Mucosa of gallbladder (tissue), 1 donor: ENCODE measurements at places on chromosomes 5 and 9. TPM values are rescaled to one million over a fixed set of nuclear protein-coding genes. Genes with fewer than 3 reads are reported as not detected.

DNA sequence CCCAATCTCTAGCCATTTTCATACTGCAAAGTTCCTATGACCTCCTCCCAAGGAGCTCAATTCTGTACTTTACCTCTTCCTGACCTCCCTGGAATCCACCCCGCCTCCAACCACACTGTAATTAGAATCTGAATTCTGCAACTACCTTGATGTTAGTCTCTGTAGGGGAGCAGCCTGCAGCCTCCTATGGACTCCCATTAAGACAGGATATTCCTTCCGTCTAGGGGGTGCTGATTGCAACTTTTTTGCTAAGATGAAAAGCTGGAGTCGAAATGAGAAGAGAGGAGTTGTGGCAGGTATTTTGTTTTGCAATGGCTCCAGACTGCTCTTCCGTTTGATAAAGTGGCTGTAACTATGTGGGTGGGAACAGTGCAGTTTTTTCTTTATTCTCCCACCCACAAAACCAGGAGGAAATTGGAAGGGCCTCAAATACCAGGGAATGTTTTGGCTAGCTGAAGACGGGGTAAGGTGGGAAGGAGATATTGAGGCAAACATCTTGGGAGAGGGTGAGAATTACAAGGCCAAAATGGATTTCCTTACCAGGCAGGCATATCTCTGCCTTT, 23.8 kb downstream of the ANXA2R start:
- DNase-seq, result no peak

- no peak for DNase-seq
These were observed 154.8 kb downstream of the FBXL7 start for GRCh38 chr5:15654779-15655178.

UNC13B gene
- total RNA-seq, result 59.1 TPM

- no peak for DNase-seq
These were observed 123.6 kb downstream of the IRX2 start for GRCh38 chr5:2627867-2628266.

PCDHA1 gene
- 0.06 TPM for total RNA-seq

PCDHB7 gene
- total RNA-seq, result 2.1 TPM

DNA sequence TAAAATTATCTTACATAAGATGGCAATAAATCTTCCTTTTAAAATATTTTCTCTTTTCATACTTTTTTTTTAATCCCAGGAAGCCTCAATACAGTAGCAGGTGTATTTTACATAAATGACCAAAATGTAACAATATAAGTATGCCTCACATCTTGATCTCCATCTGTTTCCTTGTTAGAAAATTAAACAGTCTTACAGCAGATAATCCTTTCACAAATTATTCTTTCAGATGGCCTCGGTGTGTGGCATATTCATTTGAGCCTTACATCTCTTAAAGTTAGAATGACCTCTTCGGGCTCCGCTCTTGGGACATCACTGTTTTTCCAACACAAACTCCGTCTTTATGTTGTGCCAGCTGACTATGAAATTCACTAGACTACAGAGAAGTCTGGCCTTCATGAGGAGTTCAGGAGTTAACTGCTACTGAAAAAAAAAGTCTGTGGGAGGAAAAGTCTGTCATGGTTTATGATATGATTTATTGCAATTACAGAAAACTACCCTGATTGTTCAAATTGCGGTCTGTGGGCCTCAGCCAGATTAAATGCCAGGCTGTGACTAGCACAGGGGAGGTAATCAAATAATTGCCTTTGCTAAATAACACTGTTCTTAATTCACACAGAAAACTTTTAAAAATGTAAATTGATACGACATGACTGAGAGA, 292.9 kb upstream of the PUM3 start:
- DNase-seq, result no peak

DNA sequence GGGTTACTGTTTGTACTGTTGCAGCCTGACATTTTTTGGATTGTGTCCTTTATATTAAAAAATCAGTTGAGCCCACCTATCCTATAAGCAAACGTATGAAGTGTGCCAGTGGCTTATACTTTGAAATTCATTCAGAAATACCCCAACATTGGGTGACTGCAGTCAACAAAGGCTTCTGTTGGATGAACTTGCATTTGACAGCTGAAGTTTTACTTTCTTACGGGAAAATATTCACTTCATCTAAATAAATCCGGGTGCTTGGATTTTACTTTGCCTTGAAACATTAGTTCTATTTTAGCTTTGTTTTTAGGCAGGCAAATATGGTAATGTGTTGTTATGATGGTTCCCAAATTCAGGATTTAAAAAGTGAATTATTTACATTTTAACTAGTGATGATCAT, 21.7 kb downstream of the EXOSC2 start:
- no peak for DNase-seq

DPYSL3 gene
- total RNA-seq, result 94.6 TPM

GRCh38 chr9:33795819-33796218, 458 bp downstream of the PRSS3 start:
- DNase-seq, result no peak

GRCh38 chr5:103464835-103465484, 97.6 kb downstream of the NUDT12 start:
- DNase-seq, result no peak

MELK gene
- 2.0 TPM for total RNA-seq

DNA sequence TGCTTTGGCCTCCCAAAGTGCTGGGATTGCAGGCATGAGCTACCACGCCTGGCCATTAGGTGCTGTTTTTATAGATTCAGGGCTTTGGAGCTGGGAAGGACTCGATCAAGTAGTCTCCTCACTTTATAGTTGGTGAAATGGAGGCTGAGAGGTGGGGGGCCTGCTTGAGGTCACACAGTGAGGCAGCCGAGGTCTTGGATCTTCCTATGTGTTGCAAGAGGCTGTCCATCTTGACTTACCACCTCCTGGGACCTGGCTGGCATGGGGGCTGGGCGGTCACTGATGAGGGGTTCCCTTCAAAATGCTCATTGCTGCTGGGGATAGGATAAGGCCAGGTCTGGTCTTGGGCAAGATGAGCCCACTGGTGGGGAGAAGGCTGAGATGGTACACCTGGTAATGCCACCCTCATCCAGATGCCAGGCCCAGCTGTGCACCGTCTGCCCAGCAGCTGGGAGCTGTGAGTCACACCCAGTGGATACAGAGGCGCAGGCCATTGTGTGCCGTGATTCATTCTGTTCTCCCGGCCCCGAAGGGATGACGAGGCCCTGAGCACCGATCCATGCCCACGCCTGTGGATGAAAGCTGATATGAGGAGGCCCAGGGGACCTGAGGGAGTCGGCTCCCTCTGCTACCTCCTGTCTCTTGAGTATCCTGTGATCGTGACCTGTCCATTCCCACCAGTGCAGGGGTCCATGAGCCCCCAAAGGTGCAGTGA, 10.5 kb upstream of the NDST1 start:
- DNase-seq, result peak; percentile 60

PHF24 gene
- 0.29 TPM for total RNA-seq

DNA sequence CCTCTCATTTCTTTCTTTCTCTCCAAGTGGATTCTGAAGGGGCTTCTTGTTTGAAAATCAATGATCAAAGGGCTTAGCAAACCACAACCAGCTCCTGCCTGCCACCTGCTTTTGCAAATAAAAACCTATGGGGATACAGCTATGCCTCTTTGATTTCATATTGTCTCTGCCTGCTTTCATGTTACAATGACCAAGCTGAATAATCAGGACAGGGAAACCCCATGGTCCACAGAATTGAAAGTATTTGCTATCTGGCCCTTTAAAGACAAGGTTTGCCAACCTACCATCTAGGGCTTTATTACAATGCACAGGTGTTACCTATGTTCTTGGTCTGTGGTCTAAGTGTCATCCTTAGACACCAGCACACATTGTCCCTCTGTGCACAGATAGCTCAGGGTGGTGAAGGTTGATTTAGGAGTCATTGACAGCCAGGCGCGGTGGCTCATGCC, 28.8 kb upstream of the PLIN2 start:
- no peak for DNase-seq

DNA sequence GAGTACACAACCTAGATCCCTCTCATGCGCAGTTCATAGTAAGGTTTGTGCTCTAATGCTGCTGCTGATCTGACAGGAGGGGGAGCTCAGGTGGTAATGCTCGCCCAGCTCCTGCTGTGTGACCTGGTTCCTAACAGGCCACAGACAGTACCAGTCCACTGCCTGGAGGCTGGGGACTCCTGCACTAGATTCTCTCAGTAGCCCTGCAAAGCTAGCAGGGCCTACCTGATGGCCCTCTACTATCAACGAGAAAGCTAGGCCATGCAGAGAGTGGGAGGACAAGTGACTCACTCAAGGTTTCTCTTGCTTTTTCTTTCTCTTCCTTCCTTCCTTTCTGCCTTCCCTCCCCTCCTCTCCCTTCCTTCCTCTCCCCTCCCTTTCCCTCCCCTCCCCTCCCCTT, 55.1 kb upstream of the TEX48 start:
- no peak for DNase-seq

DNA sequence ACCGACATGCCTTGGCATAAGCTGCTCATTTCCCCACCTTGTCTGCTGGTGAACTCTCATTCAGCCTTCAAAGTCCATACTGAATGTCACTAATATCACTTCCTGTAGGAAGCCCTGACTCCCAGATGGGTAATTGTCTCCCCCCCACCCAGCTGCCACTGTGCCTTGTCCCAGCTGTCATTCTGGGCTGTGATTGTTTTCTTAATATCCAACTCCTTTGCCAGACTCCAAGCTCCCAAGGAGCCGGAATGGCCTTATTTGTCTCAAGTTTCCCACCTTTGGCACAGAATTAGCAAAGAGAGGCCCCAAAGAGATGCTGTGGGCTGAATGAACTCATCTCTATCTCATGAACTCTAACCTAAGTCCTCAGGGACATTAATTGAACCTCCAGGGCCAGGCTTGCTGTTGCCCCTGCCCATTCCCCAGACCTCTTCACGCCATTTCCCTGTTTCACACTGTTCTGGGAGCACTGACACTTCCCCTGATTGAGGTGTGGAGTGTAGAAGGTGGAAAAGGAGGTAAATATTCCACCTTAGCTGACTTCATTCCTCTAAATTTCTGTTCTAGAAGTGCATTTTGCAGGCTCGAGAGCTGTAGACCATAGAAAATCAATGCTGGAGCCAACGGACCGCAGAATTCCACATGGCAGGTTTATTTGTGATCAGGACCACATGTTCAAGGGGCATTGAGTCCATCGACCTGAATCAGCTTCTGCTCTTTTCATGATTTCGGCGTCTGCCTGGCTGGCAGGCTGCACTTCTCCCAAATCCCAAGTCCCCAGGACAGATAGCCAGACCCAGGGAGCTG, 4.9 kb upstream of the SH3PXD2B start:
- DNase-seq, result no peak

GRCh38 chr5:140196115-140196814, 21.3 kb downstream of the CYSTM1 start:
- no peak for DNase-seq

DNAH5 gene
- total RNA-seq, result 1.8 TPM
